ENCODE measurements at places on chromosomes 4 and X.

DNA sequence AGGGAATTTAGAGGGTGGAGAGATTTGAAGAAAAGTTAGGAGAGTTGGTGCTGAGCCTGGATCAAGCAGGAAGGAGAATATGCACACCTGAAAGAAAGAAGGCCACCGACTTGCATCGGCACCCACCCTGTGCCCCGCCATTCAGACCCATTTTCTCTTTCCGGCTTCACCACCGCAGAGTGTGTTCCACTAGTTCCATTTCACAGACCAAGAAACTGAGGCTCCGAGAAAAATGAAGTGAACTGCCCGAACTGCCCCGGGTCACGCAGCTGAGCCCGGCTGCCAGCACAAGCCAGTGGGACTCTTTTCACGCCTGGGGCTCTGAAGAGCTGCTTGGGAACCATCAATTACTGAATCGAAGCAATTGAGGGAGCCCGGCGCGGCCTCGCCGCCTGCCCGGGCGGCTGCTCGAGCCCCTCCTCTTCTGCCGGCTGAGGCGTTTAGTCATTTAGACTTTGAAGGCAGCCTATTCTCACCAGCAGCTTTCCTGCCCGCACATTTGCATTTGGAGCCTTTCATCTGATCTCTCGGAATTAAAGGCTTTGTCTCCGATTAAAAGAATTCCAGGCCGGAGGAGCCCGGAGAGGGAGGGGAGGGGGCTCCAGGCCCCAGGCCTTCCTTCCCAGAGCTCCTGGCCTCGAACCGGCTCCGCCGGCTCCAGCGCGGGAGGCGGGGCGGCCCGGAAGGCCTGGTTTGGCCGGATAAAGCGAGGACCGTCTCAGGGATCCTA, 140.2 kb upstream of the PJA1 start:
- DNase-seq, result no peak

DNA sequence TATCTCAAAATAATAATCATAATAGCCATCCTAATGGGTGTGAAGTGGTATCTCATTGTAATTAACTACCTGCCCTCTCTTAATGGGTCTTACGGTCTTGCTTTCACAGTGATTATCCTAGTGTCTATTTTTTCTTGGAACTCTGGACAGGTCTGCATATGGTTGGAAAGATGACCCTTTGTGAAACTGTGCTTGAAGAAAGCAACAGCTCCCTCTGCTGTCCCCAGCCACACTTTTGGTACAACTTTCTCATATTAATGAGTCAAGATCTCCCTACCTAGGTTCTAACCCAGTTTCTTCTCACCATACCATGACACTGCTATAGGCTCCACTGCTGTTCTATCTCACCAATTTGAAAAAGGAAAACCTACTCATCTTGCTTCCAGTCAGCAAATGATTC, 2.4 kb downstream of the TFDP3 start:
- no peak for DNase-seq

DNA sequence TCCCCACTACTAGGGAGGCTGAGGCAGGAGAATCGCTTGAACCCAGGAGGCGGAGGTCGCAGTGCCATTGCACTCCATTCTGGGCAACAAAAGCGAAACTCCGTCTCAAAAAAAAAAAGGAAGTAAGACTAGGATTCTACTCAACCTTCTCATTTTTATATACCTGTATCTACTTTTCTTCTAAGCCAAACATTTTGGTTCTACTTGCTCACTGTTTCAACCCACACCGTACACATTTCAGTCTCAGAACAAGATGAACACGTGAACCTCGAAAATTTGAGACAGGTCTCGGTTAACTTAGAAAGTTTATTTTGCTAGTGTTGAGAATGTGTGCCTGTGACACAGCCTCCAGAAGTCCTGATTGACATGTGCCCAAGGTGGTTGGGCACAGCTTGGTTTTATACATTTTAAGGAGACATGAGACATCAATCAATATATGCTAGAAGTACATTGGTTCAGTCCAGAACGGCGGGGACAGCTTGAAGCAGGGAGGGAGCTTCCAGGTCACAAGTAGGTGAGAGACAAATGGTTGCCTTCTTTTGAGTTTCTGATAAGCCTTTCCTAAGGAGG, 3.7 kb downstream of the ADD1 start:
- DNase-seq, result no peak

- DNase-seq, result no peak
Observed at GRCh38 chr4:168741281-168742173, 244.7 kb downstream of the PALLD start.

DNA sequence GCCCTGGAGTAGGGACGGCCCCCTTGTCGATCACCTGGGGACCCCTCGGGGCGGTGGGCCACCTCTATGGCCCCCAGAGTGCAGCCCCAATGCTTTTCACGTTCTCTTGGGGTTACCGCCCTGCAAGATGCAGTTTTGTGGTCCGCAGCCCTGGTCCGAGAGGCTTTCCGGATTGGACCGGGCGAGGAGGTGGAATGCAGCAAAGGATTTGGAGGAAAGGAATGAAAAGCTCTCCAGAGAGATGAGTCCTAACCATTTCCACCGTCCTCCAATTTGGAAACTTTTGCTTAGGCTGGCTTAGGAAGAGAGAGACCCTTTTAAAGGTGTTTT, 601 bp downstream of the SLC25A43 start:
- DNase-seq, result no peak

- DNase-seq, result no peak
Observed at GRCh38 chr4:80072228-80072743, 743 bp downstream of the ANTXR2 start.

- DNase-seq, result no peak
Observed at GRCh38 chr4:83728191-83728590, 192.3 kb downstream of the GPAT3 start.

- DNase-seq, result no peak
Observed at GRCh38 chr4:123409334-123409733, 12.7 kb downstream of the SPRY1 start.

DNA sequence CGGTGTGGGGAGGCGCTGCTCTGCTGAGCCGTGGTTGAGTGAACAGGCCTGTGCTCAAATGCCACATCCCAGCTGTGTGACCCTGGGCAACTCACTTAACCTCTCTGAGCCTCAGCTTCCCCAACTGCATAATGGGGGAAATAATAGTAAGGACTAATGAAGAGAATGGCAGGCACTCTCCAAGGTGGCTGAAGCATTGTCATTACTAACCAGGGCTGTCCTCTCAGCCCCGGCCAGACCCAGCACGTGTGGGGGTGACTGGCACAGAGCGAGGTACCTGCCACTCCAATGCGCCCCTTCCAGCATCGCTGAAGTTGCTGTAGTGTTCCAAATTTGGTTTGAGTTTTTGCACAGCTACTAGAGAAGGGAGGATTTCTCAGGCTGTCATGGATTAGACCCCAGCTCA, 80.0 kb downstream of the ABLIM2 start:
- DNase-seq, result no peak

GRCh38 chrX:65706041-65706828, 38.8 kb downstream of the MSN start:
- no peak for DNase-seq

GRCh38 chr4:73763877-73764276, 23.5 kb downstream of the CXCL8 start:
- DNase-seq, result no peak

GRCh38 chrX:18065956-18066355, 154.7 kb downstream of the BEND2 start:
- DNase-seq, result no peak

GRCh38 chrX:131650637-131651410, 107.0 kb downstream of the OR13H1 start:
- DNase-seq, result no peak

DNA sequence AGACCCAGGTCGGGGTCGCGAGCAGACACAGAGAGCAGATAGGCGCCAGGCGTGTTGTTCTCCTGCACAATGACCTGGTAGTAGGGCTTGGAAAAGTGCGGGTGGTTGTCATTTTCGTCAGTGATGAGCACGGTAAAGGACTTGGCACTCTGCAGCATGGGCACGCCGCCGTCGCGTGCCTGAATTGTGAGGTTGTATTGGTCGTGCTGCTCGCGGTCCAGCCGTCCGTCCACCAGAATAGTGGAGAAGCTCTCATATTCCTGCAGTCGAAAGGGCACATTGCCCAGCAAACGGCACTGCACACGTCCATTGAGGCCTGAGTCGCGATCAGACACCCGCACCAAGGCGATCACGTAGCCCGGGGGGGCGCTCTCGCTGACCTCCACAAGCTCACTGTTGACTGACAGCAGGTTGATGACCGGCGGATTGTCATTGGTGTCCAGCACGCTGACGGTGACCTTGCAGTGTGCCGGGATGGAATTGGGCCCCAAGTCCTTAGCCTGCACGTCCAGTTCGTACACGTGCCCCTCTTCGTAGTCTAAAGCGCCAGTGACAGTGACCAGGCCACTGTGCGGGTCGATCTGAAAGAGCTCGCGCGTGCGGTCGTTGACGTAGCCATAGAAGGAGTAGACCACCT, 2.8 kb downstream of the PCDH19 start:
- no peak for DNase-seq

DNA sequence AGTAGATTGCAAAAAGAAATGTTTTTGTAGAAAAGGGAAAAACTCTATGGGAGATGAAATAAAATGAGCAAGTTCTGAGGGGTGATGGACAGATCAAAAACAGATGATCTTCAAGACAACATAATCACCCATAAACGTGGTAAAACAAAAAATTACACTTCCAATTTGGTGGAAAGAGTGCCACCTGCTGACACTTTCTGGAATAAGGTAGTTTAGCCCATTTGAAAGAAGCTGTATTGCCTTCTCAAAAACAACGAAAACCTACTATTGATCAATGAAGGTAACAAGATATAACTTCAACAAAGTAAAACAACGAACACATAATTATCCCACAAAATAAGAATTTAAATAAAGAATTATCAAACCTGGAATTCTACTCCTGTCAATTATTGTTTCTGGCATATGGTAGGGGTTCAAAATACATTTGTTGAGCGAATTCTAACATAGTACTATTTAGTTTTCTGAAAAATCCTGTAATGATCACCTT, 2.5 kb downstream of the COQ2 start:
- DNase-seq, result no peak

DNA sequence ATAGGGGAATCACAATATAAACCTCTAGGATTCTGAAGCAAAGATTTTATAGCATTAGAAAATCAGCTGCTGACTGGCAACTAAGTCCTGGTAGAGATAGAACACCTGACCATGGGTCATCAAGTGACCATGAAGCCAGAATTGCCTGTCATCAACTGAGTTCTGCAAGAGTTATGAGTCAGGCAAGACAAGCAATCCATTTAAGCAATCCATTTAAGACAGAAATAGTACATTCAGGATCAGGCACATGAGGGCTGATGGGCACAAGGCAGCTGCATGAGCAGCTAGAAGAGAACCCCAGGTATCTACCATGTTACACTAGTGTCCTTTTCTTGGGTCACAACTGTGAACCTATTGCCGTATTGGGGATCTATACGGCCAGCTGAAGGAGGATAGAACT, 98.9 kb downstream of the SPRY1 start:
- no peak for DNase-seq

- no peak for DNase-seq
Observed at GRCh38 chrX:81174286-81174685, 27.4 kb downstream of the HMGN5 start.

- no peak for DNase-seq
Observed at GRCh38 chr4:182904211-182904761, 12.9 kb downstream of the DCTD start.

- no peak for DNase-seq
Observed at GRCh38 chrX:119646515-119646914, 40.3 kb upstream of the NKRF start.

GRCh38 chrX:105527759-105528158, 294.6 kb upstream of the NRK start:
- DNase-seq, result no peak

- no peak for DNase-seq
Observed at GRCh38 chrX:132594129-132594528, 105.3 kb upstream of the MBNL3 start.

DNA sequence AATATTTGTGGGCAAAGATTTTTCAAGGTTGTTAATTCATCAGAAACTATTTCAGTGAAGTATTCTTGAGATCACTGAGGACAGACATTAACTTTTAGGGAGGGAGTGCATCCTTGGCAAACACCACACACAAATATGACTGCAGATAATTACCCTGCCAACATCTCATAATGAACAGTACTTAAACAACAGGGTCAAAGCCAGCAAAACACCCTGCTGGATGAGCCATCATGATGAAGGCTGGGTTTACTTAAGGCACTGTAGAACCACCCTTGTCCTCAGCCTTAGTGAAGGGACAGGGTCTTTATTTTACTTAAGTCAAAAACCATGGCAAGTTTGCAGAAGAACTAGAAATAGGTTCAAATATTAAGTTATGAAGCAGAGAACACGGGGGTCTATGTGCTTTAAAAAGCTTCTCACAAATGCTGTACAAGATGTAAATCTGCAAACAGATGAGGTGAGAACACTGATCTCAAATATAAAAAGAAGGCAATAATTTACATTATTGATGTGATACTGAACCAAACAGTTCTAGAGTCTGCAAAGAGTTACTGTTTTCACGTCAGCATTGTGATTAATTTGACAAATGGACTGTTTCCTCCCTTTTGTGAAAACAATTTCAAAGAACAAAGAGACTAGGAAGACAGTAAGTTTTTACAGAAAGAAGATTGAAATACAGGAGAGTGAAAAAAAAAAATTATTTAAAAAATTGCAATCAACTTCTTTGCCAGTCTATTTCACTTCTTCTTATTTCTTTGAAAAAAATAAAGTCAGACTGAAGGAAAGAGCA, 28.2 kb downstream of the TAPT1 start:
- DNase-seq, result no peak

DNA sequence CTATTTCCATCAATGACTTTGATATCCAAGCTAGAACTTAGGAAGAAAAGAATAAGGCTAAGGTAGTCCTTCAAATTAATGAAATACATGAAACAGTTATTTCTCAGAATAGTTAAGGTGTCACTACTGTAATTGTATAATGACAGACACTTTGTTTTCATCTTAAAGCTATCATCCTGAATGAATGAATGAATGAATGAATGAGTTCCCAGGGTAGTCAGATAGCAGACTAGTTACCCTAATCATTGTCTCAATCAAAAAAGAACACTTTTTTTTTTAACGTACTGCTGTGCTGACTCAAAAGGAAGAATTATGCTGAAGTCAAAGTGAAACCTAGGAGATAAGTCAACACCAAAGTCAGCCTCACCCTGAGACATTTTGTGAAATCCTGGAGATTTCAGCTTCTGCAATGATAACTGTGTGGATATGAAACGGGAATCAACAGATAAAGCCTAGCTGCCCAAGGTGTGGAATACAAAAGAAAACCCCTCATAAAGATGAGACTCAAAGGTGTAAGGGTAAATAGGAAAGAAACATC, 68.3 kb upstream of the CNKSR2 start:
- no peak for DNase-seq
